ENCODE measurements at places on chromosomes 4 and X.

DNA sequence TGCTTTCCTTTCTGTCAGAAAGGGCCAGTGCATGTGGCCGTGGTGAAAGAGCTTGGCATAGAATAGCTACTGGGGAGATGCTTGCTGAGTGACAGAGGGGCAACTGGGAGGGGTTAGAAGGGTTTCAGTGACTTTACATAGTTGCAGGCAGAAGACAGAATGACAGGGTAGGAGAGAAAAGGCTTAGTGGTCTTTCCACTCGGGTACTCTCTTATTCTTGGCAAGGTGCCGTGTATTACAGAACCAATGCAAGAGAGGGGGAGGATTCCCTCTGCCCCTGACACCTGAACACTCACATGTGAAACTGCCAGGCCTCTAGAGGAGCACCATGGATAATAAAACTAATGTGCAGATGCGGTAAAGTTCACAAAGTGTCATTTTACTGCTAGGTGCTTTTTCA is 228.2 kb downstream of the MGST2 start:
- no peak for DNase-seq

DNA sequence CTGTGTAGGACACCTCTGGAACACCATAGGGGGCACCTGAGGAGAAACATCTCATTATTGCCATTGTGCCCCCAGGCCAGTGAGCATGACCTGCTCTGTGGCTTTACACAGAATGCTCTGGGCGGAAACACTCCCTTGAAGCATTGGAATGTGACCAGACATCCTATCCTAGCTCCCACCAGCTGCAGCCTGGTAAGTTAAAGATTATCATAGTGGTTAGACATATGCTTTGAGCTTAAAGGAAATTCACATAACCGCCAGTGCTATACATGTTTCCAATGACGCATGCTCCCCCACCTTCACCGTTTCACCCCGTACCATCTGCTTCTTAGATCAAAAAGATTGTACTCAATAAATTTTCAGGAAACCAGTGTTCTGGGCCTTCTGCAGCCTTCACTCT is 217.7 kb upstream of the CENPE start:
- DNase-seq = no peak

DNA sequence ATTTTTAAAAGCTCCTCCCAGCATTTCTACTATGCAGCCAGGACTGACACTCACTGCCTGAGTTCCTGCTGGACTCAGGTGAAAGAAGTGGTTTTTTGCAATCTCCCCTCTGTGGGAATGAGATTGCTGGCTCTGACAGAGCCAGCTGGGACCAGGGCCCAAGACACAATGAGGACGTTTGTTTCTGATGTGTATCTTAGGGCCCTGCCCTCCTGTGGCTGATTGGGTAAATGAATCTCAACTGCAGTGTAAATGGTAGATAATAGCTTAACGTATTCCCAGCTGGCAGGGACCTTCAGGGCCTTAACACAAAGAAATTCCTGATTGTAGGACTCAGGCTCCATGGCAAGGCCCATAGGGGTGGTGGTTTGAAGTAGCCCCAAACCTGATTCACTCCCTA is 85.8 kb upstream of the PRPS1 start:
- DNase-seq = no peak

GRCh38 chrX:11881485-11882170 is 123.6 kb downstream of the MSL3 start:
- DNase-seq = no peak

GRCh38 chrX:103688946-103689345 is 2.4 kb upstream of the MORF4L2 start:
- no peak for DNase-seq

- DNase-seq = no peak
Observed at GRCh38 chrX:1420371-1420770, 28.5 kb upstream of the SLC25A6 start.

Measured in hypothalamus (tissue), 51 donors.